ENCODE measurements at places on chromosomes 3 and 15.

DNA sequence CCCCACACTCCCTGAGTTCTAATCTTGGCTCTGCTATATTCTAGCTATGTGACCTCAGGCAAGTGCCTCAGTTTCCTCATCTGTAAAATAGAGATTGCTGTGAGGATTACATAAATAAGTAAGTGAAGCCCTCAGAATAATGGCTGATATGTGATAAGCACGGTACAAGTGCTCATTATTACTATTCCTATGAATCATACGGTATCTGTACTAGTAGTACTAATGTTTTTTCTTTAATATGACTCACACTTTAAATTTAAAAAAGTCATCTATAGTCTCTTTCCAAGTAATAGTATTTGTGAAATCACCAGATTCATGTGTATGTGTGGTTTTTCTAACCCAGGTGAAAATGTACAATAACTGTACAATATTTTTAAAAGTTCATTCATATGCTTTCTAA lies 58.7 kb downstream of the CLDN11 start:
- DNase-seq: no peak

GRCh38 chr15:68012911-68013310 lies 41.2 kb upstream of the PIAS1 start:
- DNase-seq: no peak

DNA sequence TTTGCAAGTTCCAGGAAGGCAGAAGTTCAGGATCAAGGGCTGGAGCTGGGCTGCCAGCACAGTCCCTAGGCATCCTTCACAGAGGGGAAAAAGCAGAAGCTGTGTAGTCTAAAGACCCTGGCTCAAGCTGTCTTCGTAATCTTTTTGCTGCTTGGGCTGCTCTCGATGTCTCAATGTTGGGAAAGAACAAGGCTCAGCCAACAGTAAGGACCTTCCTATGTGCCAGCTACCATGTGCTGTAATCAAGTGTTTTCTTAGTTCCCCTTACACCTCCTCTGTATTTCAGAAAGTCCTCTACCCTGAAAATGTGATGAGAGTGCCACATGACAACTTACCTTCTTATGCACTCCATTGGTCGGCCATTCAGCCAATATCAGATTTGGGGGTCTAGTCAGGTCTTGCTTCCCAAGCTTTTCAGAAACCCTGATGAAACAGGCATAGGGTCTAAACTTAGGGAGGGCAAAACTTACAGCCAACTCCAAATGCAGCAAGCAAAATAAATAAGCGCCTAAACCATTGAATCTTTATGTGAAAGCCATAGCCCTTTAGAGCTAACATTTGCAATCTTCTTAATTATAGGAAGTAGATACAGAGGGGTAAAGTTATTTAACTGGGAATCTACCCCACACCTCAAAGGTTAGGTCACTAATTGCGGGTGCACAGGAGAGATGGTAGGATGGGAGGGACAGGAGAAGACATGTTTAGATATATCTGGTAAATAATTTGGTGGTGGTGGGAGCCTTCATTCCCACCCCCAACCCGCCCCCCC lies 1.2 kb upstream of the EDEM1 start:
- DNase-seq: no peak

- no peak for DNase-seq
These were observed 5.7 kb upstream of the PLSCR1 start for GRCh38 chr3:146550070-146550615.

DNA sequence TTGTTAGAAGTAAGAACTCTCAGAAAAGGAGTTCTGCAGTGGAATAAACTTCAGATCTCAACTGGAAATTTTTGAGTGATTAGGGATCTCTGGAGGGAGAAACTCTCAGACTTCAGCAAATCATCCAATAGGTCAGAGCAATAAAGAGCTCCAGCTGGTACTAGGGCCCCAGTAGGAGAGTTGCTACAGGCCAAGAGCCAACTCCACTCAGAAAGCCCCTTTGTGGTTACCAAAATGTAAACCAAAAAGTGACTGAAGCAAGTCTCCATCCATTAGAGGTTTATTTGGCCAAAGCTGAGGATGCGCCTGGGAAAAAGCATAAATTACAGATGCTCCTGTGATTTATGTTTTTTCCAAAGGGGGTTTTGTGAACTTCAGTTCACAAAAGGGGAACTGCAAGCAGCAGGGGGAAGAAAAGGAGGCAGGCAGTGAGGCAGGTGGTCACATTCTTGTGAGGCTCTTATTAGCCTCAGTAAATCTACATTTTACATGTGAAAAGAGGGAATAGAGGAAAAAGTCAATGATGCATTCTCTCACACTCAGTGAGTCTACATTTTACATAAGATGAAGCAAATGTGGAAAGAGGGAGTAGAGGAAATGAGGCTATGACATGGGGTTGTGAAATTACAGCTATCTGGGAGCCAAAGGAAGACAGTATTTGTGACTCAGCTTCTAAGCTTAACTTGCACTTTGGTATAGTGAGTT lies 92.4 kb upstream of the DAZL start:
- no peak for DNase-seq

DNA sequence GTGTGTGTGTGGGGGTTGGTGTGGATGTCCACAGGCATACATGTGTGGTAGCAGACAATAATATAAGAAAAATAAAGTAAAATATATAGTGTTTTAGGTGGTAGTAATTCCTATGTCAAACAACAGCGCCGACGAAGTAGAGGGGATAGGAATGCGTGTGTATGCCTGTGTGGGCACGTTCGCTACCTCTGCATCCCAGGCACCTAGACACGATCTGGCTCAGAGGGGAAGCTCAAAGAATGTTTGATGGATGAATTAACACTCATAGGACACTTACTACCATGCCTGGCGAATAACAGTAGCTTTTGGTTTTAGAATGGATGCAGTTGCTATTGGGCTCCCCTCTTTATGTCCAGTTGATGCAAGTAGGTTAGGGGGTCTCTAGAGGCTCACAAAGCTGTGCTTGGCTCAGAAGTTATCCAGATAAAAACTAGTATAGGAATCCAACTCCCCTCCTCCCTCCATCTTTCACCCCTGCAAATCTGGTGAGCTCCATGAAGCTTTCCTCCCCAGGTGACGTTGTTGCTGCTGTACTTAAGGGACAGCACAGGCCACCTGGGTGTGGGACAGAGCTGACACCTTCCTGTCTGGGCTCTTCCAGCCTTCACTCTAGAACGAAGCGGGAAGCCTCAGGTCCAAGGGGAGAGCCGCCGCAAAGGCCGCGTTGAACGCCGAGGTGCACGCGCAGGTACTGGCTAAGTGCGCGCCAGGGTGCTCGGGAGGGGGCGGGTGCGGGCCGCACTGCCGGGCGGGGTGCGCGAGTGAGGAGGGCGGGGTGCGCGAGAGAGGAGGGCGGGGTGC lies 192.6 kb upstream of the LYSMD4 start:
- no peak for DNase-seq

DNA sequence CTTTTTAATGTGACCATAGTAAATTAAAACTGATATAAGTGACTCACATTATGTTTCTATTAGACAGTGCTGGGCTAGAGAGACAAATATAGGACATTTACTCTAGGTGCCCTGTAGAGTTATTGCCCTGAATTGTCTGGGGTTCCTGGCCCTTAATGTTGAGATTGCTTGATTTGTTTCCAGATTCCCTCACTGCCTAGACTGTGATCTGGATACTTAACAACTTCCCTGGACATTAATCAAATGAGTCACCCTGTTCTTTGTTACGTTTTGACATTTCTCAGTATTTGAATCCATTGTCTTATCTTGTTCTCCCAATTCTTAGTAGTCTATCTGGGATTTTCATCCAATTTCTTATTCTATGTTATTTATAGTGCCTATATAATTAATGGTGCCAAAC lies 65.8 kb downstream of the DTWD1 start:
- DNase-seq: no peak

DNA sequence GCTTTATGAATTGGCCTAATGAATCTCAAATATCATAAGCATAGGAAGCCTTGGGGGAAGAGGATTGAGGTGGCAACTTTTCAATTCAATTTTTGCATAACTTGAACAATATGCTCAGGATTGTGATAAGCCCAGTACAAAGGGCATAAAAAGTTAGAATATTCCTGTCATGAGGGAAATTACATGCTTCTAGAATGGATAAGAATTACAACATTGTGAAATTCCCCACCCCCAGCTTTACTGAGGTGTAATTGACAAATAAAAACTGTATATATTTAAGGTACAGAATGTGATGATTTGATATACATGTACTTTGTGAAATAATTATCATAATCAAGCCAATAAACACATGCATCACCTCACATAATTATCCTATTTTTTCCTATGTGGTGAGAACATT lies 132.6 kb upstream of the TNIK start:
- DNase-seq: no peak

- DNase-seq: no peak
These were observed 684 bp downstream of the RPL4 start for GRCh38 chr15:66503780-66504562.

All from glomerular endothelial cell (primary cell).